ENCODE measurements at places on chromosomes 6 and 20.

DNA sequence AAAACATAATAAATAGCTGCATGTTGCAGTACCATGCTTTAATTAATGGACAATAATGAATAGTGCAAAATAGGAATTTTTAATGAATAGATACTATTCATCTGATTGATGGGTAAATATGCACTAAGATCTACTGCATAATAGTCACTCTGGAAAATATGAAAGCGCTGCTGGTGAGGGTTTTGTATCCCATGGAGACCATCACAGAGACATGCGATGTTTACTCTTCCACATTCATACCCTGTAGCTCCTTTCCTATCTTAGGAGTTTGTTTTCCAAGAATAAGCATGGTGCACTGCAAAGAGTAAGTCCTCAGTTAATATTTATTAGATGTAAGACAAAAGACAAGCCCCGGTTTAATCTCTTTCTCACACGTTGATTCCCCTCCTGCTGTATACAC, 81.4 kb downstream of the NRSN1 start:
- no peak overlapping the region for H3K27ac ChIP-seq
- H3K4me3 ChIP-seq, result no peak overlapping the region
- H3K27me3 ChIP-seq, result no peaks in the 10 kb centered on the region
- no peaks in the 10 kb centered on the region for H3K4me1 ChIP-seq

GRCh38 chr20:44518248-44518647, 3.6 kb downstream of the SERINC3 start:
- no peaks in the 10 kb centered on the region for H3K27me3 ChIP-seq
- DNase-seq, result no peak
- no peaks in the 10 kb centered on the region for H3K36me3 ChIP-seq

DNA sequence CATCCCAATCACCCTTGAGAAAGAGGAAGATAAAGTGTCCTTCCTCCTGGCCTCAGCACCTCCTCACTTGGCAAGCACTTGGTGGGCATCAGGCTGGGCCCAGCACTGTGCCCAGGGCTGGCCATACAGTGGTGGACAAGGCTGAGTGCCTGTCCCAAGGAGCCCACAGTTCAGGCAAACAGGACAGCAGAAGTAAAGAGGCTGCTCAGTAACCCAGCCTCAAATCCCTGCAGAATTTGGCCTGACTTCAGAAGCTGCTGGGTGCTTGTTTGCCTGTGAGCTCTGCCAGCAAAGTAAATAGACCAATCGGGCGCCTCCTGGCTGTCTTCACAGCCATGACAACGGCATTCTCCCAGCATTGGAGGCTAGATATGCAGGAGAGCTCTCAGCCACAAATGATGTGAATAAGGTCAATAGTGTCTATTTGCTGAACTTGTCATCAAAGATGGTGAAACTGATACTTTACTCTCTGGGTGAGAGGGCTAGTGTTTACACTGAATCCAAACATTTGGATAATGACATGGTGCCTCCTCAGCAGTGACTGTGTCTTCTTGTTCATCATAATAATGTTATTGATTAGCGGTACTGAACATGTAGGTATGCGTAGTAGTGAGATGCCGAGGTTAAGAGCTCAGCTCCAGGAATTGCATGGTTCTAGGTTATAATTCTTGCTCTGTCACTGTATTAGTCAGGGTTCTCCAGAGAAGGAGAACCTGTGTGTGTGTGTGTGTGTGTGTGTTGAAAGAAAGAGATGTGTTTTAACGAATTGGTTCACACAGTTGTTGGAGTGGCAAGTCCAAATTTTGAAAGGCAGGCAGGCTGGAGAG, 36.9 kb upstream of the FANCE start:
- no peaks in the 10 kb centered on the region for H3K27me3 ChIP-seq
- H3K4me1 ChIP-seq, result peaks cover 4% of the 10 kb centered on the region
- H3K27ac ChIP-seq, result no peak overlapping the region
- DNase-seq, result no peak
- H3K36me3 ChIP-seq, result peaks cover 7% of the 10 kb centered on the region

GRCh38 chr20:17620371-17621228, 50.7 kb downstream of the DSTN start:
- no peaks in the 10 kb centered on the region for H3K27me3 ChIP-seq
- H3K36me3 ChIP-seq, result peaks cover 62% of the 10 kb centered on the region
- no peak overlapping the region for H3K4me3 ChIP-seq
- DNase-seq, result no peak
- H3K4me1 ChIP-seq, result no peaks in the 10 kb centered on the region

DNA sequence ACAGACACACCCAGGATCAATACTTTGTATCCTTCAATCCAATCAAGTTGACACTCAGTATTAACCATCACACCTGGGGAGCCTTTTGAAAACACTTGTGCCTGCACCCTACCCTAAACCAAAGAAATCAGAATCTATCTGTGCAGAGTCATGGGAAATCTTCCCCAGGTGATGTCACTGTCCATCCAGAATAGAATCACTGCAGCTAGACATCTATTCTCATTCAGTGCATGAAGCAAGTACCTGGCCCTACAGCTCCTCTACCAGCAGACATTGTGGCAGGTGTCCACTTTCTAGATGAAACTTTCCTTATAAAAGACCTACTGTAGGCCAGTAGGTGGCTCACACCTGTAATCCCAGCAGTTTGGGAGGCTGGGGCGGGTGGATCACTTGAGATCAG, 262.4 kb upstream of the MARCKS start:
- H3K4me3 ChIP-seq, result no peak overlapping the region
- no peaks in the 10 kb centered on the region for H3K27me3 ChIP-seq
- H3K36me3 ChIP-seq, result no peaks in the 10 kb centered on the region
- H3K27ac ChIP-seq, result no peak overlapping the region

- no peaks in the 10 kb centered on the region for H3K36me3 ChIP-seq
- H3K4me1 ChIP-seq, result no peaks in the 10 kb centered on the region
- no peak overlapping the region for H3K27ac ChIP-seq
- H3K27me3 ChIP-seq, result no peaks in the 10 kb centered on the region
Measured at GRCh38 chr20:13455713-13456112, 183.0 kb downstream of the TASP1 start.

DNA sequence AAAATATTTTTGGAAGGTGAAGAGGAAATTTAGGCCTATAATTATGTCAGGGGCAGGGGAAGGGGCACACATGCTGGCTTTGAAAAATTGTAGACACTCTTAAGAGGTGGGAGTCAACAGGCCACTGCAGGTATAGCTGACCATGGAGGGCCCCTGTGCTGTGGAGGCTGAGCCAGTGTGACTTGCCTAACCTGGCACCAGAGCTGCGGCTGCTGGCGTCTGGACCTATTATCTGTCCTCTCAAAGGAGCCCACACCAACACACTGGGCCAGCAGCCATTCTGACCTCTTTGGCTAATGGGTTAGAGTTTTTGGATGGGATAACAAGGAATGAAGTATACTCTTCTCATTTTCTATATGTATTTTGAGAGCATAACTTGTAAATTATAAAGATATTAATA, 4.5 kb downstream of the GID8 start:
- H3K4me3 ChIP-seq, result no peak overlapping the region
- H3K27ac ChIP-seq, result no peak overlapping the region
- no peak for DNase-seq

DNA sequence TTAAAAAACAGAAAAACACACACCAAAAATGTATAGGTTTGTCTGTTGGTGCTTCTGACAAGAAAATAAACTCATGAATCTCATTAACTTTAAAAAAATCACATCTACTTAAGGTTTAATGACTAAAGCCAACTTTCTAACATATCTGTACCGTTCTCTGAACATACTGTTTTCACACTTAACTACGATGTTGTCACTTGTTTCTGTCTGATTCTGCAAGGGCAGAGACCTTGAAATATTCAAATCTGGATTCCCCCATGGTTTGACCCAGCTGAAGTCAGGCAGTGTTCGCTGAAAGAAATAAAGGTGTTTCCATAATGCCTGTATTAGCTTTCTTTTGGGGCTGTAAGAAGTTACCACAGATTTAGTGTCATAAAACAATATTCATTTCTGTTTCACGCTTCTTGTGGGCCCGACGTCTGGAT, 2.7 kb upstream of the ASXL1 start:
- no peak overlapping the region for H3K27ac ChIP-seq
- peaks cover 8% of the 10 kb centered on the region for H3K27me3 ChIP-seq
- H3K4me1 ChIP-seq, result no peaks in the 10 kb centered on the region
- H3K4me3 ChIP-seq, result no peak overlapping the region
- no peaks in the 10 kb centered on the region for H3K36me3 ChIP-seq

GRCh38 chr6:17390276-17390675, 3.1 kb upstream of the CAP2 start:
- no peak overlapping the region for H3K27ac ChIP-seq
- H3K4me3 ChIP-seq, result no peak overlapping the region
- H3K4me1 ChIP-seq, result no peaks in the 10 kb centered on the region
- peaks cover 2% of the 10 kb centered on the region for H3K27me3 ChIP-seq
- no peaks in the 10 kb centered on the region for H3K36me3 ChIP-seq
